Cortex of kidney (tissue), 1 donor: ENCODE measurements at places on chromosomes 2 and 18.

DNA sequence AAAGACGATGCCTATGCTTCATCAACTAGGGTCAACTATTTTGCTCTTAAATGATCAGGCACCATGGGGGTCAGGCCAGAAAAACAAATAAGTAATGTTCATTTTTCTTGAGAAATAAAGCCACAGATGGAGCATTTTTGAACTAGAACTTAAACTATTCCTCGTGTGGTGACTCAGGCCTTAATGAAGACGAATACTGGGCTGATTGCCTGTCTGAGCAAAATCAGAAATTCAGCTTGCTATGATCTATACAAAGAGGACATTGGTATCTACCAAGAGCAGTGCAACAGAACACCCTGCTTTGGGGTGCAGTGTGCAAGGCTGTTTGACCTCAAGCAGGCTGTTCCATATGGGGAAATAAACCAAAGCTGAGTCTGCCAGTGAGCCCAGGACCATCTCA lies 176.0 kb downstream of the NRP2 start:
- DNase-seq = no peak

- no peak for DNase-seq
Measured at GRCh38 chr18:2653467-2653866, 2.1 kb upstream of the SMCHD1 start.

DNA sequence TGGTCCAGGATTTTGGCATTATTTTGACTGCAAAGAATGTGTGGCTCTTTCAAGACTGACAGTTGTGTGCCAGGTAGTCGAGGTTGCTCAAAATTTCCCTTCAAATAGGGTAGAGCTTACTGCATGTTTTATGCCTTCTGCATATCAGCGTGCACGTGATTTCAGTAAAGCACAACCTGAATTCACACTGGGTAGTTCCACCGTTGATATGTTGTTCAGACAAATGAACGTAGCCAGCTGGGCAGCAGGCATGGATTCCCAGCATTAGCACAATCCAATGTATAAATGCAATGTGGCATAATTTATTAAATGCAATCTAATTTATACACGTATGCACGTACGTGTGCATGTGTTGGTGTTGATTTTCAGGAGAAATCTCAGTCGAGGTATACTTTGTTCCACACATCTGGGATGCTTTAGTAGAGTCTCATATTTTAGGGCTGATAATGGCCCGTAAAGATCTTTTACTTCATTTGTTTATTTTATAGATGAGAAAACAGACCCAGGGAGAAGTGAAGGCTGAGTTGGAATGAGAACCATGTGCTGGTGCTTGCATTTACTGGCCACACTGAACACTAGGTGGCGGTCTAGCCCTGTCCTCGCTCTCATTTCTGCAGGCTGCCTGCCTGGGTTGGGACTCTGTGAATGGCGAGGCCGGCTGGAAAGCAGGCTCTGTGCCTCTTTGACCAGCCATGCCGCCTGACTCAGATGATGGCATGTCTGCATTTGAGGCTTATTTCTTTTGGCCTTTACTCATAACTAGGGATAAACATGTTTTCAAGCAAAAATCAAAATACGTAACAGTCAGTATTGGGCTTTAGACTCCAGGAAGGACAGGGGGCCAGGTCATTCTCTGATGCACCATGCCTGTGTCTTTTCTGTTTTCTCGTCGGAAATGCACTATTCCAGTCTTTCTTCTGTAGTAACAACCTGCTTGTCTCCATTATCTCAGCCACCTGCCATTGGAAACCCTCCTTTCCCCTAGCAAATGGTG lies 120.4 kb downstream of the RNF144A start:
- DNase-seq = no peak

DNA sequence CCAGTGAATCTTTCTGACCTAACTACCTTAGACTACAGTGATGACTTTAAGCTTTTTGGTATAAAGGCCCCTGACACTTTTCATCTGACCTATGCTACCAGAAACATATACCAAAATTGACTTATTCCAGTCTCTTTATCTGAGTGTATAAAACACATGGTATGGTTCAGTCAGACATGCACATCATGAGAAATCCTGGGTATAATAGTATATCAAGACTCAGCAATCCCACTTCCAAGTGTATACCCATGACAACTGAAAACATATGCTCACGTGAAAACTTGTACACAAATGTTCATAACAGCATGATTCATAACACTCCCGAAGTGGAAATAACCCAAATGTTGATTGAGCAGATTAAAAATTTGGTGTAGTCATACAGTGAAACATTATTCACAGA lies 70.0 kb upstream of the RPRM start:
- no peak for DNase-seq

DNA sequence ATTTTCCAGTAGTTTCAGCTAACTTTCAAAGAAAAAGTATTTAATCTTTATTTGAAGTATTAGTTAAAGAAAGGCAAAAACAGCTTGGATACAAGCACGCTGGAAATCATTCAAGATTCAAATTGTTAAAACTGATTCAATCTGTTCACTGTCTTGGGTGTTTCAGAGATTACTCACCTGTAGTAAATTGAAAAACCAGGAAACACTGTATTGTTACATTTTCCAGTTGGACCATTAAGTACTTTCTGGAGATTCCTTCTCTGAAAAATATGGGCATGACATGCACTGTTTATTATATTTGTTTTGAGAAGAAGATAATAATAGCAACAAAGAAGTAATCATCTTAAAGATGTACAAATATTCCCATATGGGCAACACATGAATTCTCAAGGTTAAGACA lies 196.1 kb downstream of the UBE2E3 start:
- no peak for DNase-seq

GRCh38 chr2:128329607-128330006 lies 10.9 kb upstream of the HS6ST1 start:
- no peak for DNase-seq

GRCh38 chr2:3857576-3857975 lies 154.2 kb downstream of the DCDC2C start:
- no peak for DNase-seq

GRCh38 chr18:26550998-26551694 lies 2.8 kb upstream of the KCTD1 start:
- DNase-seq = no peak

GRCh38 chr2:207149249-207150213 lies 16.2 kb downstream of the KLF7 start:
- no peak for DNase-seq

GRCh38 chr2:17171446-17172049 lies 346.7 kb downstream of the RAD51AP2 start:
- DNase-seq = no peak

- DNase-seq = no peak
Measured at GRCh38 chr2:197992482-197993133, 188.2 kb downstream of the PLCL1 start.

DNA sequence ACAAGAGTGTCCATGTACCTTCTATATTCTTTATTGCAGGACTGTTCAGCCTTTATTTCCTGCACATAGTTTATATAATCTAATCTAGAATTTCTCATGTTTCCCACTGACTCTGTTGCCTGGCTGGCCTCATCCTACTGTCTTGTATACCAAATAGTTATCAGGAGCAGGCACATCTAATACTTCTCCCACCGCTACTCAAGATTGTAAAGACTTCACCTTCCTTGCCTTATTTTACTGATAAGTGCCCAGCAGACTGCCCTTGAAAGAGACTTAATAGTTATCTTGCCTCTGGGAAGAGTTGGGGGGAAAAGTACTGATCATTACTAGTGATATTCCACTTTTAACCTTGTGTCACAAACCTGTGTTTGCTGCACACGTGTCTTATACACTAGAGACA lies 26.1 kb upstream of the AAK1 start:
- DNase-seq = no peak

DNA sequence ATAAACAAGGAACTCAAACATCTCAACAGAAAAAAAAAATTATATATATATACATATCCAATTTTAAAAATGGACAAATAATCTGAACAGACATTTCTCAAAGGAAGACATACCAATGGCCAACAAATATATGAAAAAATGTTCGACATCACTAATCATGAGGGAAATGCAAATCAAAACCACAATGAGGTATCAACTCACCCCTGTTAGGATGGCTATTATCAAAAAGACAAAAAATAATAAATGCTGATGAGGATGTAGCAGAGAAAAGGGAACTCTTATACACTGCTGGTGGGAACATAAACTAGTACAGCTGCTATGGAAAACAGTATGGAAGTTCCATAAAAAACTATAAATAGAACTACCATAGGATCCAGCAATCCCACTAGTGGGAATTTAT lies 46.1 kb downstream of the CLASP1 start:
- DNase-seq = no peak

DNA sequence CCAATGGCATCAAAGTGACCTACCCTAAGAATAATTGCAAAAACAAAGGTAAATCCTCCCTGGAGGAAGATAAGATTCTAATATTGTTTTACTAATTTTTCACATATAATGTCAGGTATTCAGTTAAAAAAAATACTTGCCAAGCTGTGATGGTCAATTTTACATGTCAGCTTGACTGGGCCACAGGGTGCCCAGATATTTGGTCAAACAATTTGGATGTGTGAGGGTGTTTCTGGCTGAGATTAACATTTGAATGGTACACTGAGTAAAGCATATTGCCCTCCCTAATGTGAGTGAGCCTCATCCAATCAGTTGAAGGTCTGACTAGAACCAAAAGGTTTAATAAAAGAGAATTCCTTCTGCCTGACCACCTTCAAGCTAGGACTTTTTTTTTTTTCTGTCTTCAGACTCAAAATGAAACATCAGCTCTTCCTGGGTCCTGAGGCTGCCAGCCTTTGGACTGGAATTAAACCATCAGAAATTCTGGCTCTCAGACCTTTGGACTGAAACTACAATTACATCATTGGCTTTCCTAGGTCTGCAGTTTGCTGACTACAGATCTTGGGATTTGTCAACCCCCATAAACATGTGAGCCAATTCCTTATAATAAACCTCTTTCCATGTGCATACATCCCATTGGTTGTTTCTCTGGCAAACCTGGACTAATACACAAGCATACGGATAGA lies 65.4 kb downstream of the LDAH start:
- no peak for DNase-seq

DNA sequence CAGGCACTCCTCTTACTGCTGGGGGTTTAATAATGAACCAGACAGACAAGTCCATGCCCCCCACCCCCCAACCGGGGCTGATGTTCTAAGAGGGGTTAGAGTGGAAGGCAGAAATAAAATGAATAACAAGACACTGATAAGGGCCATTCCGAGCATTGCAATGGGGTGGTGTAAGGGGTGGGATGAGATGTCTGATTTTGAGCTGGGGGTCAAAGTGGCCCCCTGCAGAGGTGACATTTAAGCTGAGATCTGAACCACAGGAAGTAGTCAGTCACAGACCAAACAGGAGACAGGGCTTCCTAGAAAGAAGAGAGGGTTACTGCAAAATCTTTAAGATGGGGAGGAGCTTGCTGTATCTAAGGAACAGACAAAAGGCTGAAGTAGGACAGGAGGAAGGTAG lies 180.6 kb upstream of the SH3BP4 start:
- no peak for DNase-seq

GRCh38 chr18:62438402-62438801 lies 84.4 kb upstream of the ZCCHC2 start:
- no peak for DNase-seq

GRCh38 chr2:144596073-144596871 lies 76.4 kb upstream of the ZEB2 start:
- no peak for DNase-seq

- DNase-seq = no peak
Measured at GRCh38 chr18:29418136-29418535, 1241.2 kb upstream of the CDH2 start.

DNA sequence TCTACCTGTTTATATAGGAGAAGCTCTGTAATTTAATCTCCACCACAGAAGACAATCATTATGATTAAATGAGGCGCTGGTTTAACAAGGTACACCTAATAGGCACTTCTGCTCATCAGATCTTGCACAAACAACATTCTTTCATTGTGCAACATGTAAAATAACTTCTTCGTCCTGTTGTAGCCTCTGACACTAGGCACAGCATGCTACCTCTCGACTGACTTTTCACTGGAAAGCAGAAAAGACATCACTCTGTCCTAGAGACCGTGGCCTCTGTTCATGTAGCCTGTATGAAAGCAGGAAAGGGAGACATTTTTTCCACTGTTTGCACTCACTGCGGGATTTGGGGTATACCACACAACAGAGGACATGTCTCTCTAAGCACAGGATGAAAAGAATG lies 316.5 kb downstream of the IRS1 start:
- no peak for DNase-seq

DNA sequence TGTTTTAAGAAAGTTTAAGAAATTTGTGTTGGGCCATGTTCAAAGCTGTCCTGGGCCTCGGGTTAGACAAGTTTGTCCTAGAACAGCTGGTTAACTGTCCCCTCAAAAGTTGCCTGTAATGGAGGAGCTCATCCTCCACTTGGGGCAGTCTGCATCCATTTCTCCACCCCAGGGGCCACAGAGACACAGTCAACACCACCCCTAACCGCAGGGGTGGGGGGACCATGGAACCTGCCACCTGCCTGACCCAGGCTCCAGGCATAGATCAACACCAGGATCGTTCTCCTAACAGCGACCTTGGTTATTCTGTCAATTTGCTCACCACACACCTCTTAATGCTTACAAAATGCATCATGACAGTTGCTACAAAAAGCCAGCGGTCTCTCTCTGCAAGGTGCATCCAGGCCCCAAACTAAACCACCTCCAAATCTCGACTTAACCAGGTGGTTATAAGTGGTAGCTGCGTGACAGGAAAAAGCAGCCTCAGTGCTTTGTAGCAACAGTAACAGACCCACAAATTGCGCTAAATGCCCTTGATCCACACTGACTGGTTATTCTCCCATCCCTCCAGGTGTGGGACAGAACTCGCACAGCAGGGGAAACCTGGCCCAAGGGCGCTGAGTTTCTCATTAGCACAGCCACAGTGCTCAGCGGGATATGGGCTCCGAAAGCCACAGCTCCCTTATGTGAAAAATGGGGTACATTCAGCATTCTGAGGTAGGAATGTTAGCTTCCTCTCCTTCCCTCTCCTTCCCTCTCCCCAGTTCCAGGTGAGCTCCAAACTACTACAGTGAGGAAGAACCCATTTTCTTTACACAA lies 48.0 kb downstream of the HDLBP start:
- DNase-seq = no peak

DNA sequence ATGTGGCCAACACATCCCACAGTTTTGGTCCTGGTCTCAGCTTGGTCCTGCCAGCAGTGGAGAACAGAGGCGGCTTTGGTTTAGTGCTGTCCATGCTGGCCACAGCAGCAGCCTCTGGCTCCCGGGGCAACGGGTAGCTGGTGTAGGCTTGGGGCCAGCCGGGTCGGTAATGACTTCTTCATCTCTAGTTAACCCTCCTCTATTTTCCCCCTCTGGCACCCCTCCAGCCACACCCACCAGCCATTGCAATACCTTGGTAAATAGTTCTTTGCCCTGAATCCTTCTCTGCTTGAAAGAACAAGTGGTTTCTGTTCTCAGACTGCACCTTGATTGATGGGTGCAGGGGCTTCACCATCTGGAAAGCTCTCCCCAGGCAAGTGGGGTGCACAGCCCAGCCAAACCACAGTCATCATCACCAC lies 31.7 kb upstream of the ZNF396 start:
- no peak for DNase-seq
